ENCODE measurements at places on chromosomes 5 and 9. TPM values are rescaled to one million over a fixed set of nuclear protein-coding genes. Genes with fewer than 3 reads are reported as not detected.

CRHBP gene
- not detected for total RNA-seq

SQSTM1 gene
- 355 TPM for total RNA-seq

PTCD2 gene
- 22.0 TPM for total RNA-seq

HTR4 gene
- not detected for total RNA-seq

TTLL11 gene
- total RNA-seq, result 1.9 TPM

MOB3B gene
- total RNA-seq, result 3.8 TPM

CERCAM gene
- 144 TPM for total RNA-seq

RALGPS1 gene
- 0.32 TPM for total RNA-seq

PHF24 gene
- 0.40 TPM for total RNA-seq
